HAP-1 (cell line): ENCODE measurements at places on chromosomes 2 and 18.

DNA sequence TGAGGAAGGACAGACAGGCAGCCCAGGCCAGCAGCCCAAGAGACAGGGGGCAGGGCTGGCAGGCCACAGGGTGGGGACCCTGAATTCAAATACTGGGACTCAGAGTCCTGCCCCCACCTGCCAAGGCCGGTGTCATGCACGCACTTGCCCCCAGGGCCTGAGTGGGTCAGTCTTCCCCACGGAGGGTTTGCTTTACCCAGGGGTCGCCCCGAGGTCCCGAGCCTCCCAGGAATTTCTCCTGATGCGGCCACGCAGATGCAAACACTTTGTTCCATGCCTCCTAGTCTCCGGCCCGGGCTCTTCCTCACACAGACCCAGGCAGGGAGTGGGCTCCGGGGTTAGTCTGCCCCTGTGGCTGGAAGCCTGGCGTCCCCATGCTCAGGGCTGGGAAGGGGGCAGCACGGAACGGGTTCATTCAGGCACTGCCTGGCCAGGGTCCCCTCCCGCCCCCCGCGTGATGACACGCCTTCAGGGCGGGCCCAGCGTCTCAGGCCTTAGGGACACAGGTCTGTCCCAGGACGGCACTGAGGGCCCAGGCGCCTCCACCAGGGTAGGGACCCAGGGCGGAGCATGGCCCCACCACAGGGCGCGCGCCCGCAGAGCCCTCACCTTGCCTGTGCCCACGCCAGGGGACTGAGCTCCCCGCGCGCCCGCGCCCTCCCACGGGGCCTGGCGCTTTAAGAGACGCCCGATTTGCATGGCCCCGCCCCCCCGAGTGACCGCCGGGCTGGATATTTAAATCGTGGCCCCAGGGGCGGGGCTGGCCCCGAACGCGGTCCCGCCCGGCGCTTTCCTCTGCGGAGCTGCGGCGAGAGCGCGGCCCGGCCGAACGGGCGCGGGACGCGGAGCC is at the start of gene SNED1:
SNED1 (plus strand) TSS at position 763 of the 850 bp plus-strand sequence. CDS start 220 bp downstream, outside the sequence.
- peak; percentile 64 for DNase-seq

DNA sequence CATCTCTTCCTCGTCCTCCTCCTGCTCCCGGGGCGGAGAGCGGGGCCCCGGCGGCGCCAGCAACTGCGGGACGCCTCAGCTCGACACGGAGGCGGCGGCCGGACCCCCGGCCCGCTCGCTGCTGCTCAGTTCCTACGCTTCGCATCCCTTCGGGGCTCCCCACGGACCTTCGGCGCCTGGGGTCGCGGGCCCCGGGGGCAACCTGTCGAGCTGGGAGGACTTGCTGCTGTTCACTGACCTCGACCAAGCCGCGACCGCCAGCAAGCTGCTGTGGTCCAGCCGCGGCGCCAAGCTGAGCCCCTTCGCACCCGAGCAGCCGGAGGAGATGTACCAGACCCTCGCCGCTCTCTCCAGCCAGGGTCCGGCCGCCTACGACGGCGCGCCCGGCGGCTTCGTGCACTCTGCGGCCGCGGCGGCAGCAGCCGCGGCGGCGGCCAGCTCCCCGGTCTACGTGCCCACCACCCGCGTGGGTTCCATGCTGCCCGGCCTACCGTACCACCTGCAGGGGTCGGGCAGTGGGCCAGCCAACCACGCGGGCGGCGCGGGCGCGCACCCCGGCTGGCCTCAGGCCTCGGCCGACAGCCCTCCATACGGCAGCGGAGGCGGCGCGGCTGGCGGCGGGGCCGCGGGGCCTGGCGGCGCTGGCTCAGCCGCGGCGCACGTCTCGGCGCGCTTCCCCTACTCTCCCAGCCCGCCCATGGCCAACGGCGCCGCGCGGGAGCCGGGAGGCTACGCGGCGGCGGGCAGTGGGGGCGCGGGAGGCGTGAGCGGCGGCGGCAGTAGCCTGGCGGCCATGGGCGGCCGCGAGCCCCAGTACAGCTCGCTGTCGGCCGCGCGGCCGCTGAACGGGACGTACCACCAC is 2.1 kb downstream of the GATA6 start:
- no peak for DNase-seq

- no peak for DNase-seq
Measured at GRCh38 chr2:138626148-138626547, 124.6 kb downstream of the SPOPL start.

DNA sequence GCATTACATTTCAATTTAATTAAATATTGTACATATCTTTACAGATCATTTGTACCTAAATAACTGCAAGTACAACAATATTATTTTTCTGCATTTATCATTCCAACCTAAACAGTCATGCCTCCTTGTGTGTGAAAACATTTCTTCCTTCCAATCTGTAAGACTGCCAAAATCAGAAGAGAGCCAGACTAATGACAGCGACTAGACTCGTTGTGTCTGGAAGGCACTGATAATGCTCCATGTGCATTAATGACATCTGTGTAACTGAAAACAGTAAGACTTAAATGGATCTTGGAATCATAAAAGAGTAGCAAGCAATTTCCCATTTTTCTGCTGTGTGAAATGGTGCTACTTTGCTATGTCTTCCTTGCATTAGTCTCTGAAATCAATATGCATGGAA is 278.0 kb upstream of the DSEL start:
- DNase-seq: no peak

DNA sequence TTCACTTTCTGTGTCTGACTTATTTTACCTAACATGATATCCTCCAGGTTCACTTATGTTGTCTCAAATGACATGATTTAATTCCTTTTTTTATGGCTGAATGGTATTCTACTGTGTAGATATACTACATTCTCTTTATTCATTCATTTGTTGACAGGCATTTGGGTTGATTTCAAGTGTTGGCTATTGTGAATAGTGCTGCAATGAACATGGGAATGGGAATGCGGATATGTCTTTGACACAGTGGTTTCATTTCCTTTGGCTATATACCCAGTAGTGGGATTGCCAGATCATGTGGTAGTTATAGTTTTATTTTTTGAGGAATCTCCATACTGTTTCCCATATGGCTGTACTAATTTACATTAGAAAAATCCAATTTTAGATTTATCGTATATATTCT is 195.4 kb upstream of the KLHL14 start:
- no peak for DNase-seq

DNA sequence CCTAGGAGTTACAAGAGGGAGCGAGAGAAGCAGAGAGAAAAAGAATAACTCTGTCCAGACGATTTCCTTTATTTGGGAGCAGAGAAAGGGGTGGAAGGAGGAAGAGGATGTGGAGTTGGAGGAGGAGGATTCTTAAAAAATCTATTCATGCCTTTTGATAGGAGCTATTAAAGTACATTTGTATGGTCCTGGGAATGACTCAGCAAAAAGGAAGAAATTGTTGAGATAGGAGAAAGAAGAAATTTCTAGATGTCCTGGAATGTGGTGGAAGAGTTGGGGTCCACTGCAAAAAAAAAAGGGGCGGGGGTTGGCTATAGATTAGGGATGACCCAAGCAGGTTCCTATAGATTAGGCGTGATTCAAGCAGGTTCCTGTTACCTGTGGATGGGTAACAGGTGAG is 32.4 kb upstream of the RPRM start:
- no peak for DNase-seq

- no peak for DNase-seq
Measured at GRCh38 chr2:8617048-8617447, 64.8 kb upstream of the ID2 start.

- no peak for DNase-seq
Measured at GRCh38 chr18:61992923-61993322, 100.1 kb upstream of the RNF152 start.

GRCh38 chr2:69177785-69178636 is 165.0 kb downstream of the ANTXR1 start:
- peak; percentile 92 for DNase-seq

DNA sequence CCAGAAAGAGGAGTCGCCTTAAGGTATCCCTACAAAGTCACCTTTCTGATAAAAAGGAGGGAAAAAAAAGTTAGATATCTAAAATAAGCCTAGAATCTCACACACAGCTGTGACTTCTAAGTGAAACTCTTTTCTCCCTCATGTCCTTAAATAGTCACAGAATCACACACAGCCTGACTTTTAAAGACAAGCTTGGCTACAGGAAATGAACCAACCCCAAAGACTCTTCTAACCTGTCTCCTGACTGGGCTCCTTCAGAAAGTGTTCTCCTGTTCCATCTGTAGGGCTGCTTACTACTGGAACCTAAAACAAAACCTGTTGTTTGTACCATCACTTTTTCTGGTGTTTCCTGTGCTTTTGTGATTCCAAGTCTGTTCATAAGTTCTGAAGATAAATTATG is 62.7 kb upstream of the NRP2 start:
- no peak for DNase-seq

GRCh38 chr2:14756122-14756541 is 123.6 kb downstream of the LRATD1 start:
- no peak for DNase-seq

DNA sequence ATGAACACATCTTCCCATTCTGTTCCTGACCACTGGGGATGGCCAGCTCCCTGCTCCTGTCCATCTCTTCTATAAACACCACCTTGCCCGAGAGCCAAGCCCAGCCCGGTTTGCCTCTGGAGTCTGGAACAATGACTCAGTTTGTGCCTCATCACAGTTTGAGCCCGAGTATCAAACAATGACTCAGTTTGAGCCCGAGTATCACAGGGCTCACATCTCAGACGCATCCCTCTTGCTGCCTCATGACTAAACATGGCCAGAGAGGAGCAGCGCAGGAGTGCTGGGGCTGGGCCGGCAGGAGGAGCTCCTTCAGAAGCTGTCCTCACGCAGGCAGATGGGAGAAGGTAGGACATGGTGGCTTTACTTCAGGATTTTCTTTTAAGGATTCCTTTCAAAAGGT is 68.7 kb downstream of the PXDN start:
- no peak for DNase-seq

DNA sequence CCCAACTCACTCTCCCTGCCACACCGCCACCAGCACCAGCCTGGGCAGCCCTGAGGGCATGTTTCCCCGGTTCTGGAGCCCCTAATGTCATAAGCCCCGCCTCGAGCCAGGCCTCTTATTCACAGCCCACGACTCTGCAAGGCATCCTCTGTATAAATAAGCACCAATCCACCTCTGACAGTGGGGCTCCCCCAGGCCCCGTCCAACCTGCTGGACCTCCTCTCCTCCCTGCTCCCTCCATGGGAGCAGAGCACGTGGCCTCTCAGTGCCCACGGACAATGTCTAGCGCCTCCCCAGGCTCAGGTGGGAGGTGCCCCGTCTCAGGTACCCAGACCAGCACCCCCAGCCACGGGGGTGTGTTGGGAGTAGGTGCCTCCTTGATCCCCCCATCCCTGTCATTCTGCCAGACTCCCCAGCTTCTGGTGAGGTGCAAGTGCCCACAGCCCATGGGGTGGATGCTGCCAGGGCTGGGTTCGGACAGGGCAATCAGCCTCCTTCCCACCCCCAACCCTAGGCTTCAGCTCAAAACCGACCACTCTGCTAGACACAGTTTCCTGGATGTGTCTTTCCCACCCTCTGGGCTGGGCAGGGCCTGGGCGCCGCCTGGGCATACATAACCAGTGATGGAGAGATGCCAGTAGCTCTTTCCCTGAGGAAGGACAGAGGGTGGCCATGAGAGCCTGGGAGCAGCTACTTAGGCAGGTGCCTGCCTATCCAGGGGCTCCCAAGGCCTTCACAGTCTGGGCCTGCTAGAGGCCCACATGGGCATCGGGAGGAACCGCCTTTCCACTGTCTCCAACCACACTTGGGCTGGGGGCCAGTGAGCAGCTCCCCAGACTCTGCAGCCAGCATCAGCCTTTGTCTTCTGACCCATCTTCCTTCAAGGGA is 1.6 kb upstream of the ADRA2B start:
- DNase-seq: peak; percentile 32

- no peak for DNase-seq
Measured at GRCh38 chr2:177000715-177001072, 211.9 kb upstream of the HNRNPA3 start.

DNA sequence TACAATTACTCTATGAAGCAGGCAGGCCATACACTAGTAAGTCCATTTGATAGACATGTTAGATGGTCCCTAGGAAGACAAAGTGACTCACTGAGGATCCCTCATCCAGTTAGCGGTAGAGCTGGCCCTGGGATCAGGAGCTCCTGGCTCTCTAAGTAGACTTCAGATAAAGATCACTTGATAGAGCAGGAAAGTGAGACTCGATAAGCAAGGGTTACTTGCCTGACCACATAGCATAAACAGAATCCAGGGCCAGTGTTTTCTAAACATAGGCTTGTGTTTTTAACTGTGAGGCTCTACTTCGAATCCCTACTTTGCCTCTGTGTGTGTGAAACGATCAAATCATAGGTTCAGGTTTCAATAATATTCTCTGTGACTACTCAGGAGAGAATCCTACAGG is 355.2 kb upstream of the TRIB2 start:
- DNase-seq: no peak

DNA sequence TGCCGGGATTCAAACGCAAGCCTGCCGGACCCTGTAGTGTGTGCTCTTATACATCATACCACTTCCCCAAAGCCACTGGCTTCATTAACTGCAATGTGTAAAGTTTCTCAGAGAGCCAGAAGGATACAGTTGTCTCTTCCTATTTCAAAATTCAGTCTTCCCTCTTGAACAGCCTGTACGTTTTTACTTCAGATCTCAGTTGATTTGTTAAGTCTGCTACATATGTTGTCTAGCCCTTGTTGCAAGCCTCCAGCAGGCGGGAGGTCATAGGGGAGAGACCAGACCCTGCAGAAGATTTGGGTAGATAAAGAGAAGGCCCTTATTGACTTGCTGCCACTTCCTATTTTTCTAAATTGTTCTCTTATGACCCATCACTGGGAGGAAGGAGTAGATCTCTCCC is 56.2 kb downstream of the ARHGEF33 start:
- no peak for DNase-seq

DNA sequence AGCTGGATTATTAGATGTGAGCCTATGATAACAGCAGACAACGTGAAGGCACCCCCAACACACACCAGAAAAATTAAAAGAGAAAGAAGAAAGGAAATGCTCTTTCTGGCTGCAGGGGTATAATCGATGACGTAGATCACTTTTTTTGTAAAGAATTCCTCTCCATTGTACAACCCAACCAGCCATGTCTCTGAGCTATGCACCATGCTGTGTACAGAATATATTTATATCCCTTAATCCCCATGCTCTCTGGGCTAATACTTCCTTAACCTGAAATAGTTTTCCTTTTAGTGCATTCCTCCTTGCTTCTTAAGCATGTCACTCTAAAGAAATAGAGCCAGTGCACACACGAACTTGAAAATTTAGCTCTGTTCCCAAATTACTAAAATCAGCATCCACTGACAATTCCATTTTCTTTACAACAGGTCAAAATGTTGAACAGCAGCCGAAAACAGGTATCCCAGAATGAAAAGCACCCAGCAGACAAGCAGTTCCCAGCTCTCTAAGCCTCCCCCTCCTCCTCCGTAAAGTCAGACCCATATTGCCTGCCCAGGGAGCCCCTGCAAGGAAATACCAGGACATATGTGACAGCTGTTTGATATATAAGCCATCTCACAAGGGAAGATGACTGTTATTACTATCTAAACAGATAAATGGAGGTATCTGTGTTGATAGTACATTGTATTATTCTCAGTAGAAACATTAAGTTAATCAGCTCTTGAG is 247.4 kb upstream of the RAB6C start:
- DNase-seq: no peak

DNA sequence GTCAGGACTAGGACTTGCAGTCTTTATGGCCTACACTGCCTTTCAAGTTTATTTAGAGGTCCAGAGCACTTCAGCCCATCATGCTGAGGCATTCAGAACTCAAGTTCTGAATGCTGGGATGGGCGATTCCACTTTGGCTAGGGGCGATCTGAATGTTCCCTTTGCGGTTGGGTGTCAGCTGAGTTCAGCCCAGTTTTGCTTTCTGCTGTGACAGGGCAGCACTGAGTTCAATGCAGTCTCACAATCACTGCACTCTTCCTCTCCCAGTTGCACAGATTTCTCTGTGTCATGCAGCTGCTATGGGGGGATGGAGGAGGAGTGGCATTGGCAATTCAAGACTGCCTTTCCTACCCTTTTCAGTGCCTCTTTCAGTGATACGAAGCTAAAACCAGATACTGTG is 1232.0 kb upstream of the FAM98A start:
- no peak for DNase-seq
